ENCODE measurements at places on chromosomes 1 and 21. TPM values are rescaled to one million over a fixed set of nuclear protein-coding genes. Genes with fewer than 3 reads are reported as not detected.

DNA sequence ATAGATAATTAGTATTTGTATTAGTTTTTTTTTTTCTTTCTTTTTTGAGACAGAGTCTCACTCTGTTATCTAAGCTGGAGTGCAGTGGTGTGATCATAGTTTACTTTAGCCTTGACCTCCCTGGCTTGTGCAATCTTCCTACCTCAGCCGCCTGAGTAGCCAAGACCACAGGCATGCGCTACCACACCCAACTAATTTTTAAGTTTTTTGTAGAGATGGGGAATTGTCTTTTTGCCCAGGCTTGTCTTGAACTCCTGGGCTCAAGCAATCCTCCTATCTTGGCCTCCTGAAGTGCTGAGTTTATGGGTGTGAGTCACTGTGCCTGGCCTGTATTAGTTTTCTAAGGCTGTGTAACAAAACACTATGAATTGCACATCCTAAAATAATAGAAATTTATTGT lies 58.3 kb downstream of the MSH4 start:
- peaks cover 7% of the 10 kb centered on the region for H3K27me3 ChIP-seq
- no peak for DNase-seq
- H3K27ac ChIP-seq, result no peak overlapping the region
- no peaks in the 10 kb centered on the region for H3K36me3 ChIP-seq
- no peak overlapping the region for H3K4me3 ChIP-seq

Gene RUNX3
- total RNA-seq, result 125 TPM

DNA sequence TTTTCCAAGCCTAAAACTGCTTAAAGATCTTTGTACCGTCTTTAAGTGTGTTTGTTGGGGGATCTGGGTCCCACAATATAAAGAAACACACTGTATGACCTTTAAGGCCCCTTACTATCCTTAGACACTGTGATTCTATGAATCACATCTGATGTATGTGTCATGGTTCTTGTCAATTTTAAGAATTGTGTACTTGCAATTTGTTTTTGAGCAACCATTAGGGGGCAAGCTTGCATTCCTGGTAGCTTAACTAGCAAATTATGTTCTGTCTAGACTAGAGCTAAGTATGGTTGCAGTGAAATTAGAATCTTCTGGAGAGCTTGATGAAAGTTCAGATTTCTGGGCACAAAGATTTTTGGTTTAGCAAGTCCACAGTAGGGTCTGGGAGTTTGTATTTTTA lies 219.5 kb downstream of the TPR start:
- DNase-seq, result peak; percentile 24
- H3K36me3 ChIP-seq, result no peaks in the 10 kb centered on the region
- H3K4me3 ChIP-seq, result no peak overlapping the region
- H3K27me3 ChIP-seq, result peaks cover 12% of the 10 kb centered on the region
- no peaks in the 10 kb centered on the region for H3K4me1 ChIP-seq

GRCh38 chr21:26717146-26717739 lies 128.0 kb downstream of the ADAMTS1 start:
- no peak overlapping the region for H3K4me3 ChIP-seq
- H3K36me3 ChIP-seq, result no peaks in the 10 kb centered on the region
- H3K27me3 ChIP-seq, result peaks cover 5% of the 10 kb centered on the region
- no peak overlapping the region for H3K27ac ChIP-seq

DNA sequence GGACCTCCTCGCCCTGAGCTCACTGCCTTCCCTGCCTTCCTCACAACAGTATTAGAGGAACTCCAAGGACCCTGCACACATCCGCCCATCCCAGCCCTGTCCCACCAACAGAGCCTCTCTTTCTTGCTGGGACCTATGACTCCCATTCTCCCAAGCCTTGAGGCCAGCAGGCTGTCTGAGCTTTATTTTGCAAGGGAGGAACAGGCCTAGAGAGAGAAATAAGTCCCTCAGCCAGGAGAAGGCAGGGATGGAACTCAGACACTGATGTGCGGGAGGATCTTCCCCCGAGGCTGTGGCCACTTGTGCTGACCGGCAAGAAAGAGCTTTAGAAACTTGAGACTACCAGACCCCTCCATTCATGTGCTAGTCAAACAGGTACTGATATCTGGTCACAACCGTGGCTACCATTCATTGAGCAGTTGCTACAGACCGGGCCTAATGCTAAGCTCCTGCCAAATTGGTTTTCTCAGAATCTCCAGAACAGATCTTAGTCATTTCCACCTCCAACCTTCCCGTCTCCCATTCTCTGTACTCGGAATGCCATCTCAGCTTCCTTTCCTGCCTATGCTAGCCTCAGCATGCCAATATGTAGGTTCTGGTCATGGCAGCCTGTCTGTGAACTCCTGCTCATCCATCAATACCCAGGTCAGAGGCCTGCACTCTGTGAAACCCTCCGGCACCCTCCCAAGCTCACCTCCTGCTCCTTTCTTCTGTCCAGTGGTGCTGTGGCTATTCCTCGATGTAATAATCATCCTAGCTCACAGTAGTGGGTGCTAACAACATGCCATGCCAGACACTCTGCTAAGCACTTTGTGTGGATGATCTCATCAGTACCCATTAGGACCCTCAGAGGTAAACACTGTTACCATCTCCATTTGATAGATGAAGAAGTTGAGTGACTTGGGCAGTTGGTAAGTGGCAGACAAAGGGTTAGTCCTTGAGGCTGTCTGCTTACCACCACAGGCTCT lies 3.8 kb downstream of the TMEM54 start:
- H3K4me1 ChIP-seq, result peaks cover 9% of the 10 kb centered on the region
- no peak for DNase-seq
- no peak overlapping the region for H3K4me3 ChIP-seq
- H3K36me3 ChIP-seq, result no peaks in the 10 kb centered on the region
- no peak overlapping the region for H3K27ac ChIP-seq
- H3K27me3 ChIP-seq, result peaks cover 53% of the 10 kb centered on the region

GRCh38 chr1:59078070-59078800 lies 218.7 kb upstream of the FGGY start:
- peaks cover 2% of the 10 kb centered on the region for H3K4me1 ChIP-seq
- no peak for DNase-seq
- H3K36me3 ChIP-seq, result no peaks in the 10 kb centered on the region
- no peak overlapping the region for H3K4me3 ChIP-seq
- H3K27me3 ChIP-seq, result peaks cover 8% of the 10 kb centered on the region

GRCh38 chr1:206540044-206540780 lies 32.9 kb downstream of the RASSF5 start:
- no peak for DNase-seq
- H3K27ac ChIP-seq, result no peak overlapping the region
- H3K36me3 ChIP-seq, result no peaks in the 10 kb centered on the region
- peaks cover 28% of the 10 kb centered on the region for H3K4me1 ChIP-seq

DNA sequence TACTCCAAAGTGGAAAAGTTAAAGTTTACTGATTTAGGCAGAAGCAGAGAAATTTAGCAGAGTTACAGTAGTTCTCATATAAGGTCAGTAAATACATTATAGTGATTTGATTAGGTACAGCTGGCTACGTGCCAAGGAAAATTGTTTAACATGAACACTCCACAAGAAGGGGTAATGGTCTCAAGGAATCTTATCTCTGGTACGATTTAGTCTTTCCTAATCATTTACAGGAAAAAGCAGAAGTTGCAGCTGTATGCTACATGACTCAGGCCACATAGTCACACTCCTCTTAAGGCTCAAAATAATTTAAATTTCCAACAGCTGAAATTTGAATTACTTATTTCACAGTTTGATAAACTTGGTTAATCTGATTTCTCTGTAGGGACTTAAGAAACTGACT lies 36.9 kb upstream of the OR2B11 start:
- no peak for DNase-seq
- H3K4me1 ChIP-seq, result no peaks in the 10 kb centered on the region
- H3K36me3 ChIP-seq, result no peaks in the 10 kb centered on the region
- no peak overlapping the region for H3K27ac ChIP-seq

Gene KRTAP19-4
- total RNA-seq, result not detected

Gene CD48
- 294 TPM for total RNA-seq

GRCh38 chr1:53608676-53609075 lies 130.3 kb downstream of the GLIS1 start:
- H3K27me3 ChIP-seq, result peaks cover 10% of the 10 kb centered on the region
- no peak overlapping the region for H3K27ac ChIP-seq
- H3K4me1 ChIP-seq, result no peaks in the 10 kb centered on the region
